Progenitor cell of endocrine pancreas (in vitro differentiated cells): ENCODE measurements at places on chromosomes 2 and 18.
A peak's percentile ranks its signal among the peaks of the same experiment; 100 is the strongest.

GRCh38 chr18:59846814-59847490 is 52.8 kb upstream of the PMAIP1 start:
- DNase-seq = no peak

DNA sequence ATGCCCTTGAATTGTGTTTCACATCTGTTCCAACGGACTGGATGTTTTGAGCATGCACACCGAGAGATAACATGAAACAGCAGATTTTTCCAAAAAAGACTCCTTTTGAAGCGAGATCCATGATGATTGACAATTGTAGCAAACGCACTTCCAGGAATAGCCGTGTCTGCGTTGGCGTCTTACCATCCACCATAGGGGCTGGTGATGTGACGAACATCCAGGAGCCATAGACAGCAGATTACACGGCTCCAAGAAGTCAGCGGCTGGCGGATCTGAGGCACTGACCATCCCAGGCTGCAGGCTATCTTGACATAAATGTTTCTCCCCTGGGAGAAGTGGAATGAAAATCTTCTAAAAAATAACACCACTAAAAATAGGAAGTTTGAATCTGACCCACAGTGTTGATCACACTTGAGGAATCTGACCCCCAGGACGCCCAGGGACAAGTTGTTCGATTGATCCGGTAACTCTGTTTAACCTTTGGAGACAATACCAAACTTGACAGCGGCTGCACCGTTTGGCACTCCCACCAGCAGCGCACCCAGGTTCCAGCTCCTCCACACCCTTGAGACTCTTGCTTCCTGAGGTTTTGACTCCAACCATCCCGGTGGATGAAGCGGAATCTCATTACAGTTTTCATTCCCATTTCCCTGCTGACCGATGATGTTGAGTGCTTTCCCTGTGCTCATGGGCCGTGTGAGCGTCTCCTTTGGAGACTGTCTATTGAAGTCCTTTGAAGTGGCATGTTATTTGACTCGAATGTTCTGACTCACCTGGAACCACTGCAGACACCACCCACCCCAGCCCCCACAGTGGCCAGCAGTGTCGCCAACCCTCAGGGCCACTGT is 140.0 kb upstream of the GPC1 start:
- DNase-seq = no peak

DNA sequence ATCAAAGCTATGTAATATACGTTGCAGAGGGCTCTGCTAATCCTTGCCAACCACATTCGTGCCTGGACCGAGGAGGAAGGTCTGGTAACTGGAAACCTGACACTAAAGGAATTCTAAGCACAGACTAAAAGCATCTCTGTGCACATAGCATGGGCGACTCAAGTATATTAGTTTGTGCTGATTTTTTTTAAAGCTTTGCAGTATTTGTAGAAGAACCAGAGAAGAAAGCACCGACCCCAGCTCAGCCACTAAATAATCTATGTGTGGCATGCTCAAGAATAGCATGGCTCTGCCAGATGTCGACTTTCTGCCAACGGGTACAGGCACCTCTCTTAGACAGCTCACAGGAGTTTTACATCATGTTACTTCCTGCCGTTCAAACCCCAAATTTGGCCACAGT is 73.2 kb upstream of the NRP2 start:
- DNase-seq = no peak

DNA sequence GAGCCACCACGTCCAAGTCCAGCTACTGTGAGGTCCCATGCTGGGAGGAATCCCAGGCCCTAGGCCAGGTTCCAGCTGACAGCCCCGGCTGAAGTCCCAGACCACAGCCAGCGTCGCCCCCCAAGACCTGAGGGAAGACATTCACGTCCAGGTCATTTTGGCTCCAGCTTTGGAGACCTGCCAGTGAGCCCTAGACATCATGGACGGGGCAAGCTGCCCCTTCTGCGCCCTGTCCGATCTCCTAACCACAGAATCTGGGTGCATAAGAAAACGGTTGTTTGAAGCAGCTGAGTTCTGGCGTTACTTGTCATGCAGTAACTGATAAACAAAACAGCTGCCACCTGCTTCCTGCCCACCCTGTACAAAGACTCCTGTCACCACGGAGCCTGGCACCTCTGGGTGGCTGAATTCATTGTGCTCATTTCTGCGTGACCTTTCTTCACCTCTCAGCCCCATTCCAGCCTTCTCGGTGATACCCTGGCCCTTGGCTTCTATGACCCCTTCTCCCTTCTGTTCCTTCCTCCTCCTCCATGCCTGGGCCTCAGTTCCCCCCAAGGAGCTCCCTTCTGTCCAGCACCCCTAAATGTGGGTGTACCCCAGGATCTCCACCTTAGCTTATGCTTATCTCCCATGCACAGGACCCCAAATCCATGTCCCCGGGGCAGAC is 72.6 kb upstream of the SMAD7 start:
- no peak for DNase-seq

DNA sequence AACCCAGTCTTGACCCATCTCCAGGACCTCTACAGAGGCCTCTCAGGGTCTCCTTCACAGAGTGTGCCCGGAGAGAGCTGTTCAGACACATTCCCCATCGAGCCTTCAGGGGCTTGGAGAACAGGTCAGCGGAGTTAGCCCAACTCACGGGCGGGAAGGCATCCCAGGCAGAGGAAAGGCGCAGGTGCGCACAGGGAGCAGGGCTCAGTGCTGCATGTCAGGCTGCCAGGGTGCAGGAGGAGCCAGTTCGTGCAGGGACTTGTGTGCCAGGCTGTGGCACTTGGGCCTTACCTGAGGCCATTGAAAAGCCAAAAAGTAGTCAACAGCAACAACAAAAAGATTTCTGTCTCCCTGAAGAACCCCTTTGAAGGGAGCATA is 104.0 kb downstream of the ITGB1BP1 start:
- DNase-seq = no peak

- no peak for DNase-seq
Measured at GRCh38 chr2:216690853-216691741, 4.3 kb downstream of the IGFBP5 start.

GRCh38 chr2:115603285-115603684 is 1160.8 kb downstream of the DPP10 start:
- no peak for DNase-seq

DNA sequence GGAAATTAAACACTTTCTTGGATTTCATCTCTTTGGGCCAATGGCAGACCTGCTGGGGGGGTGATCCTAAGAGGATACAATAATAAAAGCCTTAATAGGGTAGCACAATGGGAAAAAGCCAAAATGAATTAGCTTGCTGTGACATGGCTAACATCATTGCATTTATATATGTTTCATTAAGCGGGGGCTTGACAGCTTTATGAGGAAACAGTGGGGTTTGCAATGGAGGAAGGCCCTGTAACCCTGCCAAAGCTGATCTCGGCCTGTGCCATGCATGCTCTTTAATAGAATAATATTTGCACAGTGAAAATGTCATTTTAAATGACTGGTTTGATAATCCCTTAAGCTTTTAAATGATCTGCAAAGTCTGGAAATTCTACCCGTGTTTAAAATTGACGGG is 291.5 kb downstream of the SLC4A3 start:
- DNase-seq = no peak

DNA sequence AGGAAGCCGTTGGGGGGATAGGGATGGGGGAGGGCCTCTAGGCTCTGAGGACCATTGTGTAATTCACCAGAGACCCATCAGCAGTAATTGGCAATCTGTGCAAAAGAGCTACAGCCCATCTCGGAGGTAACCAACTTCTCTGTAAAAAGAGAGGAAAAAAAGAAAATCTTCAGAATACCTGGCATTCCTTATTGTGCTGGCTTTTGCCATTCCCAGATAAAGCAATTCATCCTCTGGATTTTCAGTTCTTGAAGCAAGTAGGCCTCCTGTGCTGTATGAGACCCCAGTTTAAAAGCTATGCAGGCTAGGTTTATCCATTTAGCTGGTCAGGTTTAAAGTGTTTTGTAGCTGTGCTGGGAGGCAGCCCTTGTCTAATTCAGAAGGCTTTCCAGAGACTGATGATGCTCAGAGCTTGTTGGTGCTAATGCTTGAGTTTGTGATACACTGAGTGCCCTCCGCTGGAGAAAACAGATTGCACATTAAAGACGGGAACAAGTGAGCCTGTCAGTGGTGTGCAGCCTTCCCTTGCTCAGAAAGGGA is at the start of gene LRRTM4:
LRRTM4 (minus strand) TSS at position 446 of the 540 bp plus-strand sequence.
- no peak for DNase-seq

DNA sequence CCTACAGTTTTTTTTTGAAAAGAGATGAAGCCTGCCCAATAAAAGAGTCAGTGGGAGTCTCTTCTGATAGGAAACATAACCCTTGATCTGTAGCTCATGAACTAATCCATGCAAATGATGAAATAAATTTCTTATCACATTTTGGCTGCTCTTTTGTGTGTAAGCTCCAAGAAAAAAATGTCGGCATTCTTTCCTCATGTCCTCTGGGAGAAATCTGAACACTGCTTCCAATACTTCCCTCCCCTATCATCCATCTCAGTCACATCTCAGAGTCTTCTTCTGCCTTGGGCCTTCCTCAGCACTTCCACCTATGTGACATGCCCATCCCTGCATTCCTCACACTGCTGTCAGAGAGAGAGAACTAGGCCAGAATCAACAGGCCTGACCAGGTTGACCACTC is 395.7 kb upstream of the ST6GAL2 start:
- no peak for DNase-seq

DNA sequence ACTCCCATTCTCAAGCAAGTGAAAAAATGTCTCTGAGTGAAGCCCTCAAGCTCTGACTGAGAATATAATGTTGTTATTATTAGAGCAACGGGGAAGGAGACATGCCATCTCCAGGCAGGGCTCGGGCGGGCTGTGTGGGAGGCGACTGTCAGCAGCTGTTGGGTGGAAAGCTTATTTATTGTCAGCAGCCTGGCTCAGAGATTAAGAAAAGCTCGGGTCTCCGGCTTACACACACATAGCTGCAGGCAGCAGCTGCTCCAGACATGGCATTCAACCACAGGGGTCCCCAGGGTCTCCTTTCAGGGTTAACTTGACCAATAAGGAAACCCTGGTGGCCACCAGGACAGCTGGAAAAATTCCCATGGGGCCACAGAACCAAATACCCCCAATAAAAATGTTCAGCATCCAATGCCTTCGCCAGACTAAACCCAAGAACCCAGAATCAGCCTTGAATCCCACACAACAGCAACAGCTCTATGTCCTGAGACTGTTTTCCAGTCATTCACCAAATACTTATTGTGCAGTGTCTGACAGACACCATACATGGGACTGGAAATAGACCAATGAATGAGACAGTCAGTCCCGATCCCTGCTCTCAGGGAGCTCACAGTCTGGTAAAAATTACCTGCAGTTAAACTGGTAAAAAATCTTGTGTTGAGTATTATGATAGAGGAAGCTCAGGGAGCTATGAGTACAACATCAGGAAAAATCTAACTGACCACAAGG is 70.5 kb upstream of the RTN4 start:
- no peak for DNase-seq

DNA sequence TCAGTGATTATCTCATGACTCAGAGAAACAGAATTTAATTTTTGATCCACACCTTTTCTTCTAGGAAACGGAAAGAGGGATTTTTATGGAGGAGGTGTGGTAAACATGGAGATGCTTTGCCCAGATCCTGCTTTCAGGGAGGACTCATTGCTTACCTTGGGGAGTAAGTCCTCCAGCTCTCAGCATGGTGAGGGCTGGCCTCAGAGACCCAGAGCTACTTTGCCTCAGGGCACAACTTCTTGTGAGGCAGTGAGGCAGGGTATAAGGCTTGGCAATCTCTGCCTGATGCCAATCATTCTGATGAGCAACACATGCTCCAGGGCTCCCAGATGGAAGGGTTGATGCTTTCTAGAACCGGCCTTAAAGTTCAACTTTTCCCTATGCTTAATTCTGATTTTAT is 189.9 kb upstream of the DCC start:
- no peak for DNase-seq

- DNase-seq = no peak
Measured at GRCh38 chr2:69642709-69643601, 584 bp downstream of the AAK1 start.

DNA sequence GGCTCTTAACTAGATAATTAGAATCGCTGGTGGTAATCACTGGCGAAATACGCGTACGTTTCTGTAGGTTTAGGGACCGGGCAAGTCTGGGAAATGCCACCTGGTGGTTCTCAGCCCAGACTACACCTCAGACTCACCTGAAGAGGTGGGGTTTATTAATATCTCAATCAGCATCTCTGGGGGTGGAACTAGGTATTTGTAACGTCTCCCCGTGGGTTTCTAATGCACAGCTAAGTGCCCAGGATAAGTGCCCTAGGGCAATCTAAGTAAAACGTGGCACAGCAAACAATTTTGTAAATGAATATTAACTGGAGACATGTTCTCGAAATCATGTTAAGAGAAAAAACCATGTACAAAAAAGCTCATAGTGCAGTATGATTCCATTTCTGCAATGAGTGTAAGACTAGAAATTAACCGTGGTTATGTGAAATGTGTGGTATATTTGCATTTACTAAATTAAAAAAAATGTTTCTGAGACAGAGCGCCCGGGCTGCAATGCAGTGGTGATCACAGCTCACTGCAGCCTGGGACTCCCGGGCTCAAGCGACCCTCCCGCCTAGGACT is 760 bp upstream of the CNOT11 start:
- peak; percentile 31 for DNase-seq

- DNase-seq = no peak
Measured at GRCh38 chr18:75546964-75547363, 119.5 kb upstream of the SMIM21 start.

DNA sequence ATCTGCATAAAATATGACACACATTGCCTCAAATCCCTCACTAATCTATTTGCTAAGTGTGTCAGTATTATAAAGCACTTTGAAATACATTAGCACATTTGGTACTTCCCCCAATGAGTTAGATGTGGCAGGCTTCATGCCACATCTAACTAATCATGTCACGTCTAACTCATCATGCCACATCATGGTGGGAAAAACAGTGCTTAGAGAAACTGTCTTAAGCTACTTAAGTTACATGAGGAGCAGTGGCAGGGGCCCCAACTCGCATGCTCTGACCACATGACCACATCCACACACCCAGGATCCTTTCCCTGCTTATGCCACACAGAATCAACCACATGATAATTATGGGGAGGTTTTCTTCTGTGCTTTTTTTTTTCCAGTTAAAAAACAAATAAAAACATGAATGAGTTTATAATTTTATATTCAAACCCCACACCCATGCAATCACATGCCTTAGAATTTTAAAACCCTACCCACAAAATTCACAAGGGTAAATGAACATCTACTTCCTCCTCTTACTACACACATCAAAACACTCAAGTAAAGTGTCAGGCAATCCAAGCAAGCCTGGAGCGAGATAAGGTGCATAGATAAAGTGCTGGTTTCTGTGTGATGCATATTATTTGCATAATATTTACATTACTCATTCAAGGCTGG is 1.6 kb downstream of the ABCA12 start:
- DNase-seq = no peak

DNA sequence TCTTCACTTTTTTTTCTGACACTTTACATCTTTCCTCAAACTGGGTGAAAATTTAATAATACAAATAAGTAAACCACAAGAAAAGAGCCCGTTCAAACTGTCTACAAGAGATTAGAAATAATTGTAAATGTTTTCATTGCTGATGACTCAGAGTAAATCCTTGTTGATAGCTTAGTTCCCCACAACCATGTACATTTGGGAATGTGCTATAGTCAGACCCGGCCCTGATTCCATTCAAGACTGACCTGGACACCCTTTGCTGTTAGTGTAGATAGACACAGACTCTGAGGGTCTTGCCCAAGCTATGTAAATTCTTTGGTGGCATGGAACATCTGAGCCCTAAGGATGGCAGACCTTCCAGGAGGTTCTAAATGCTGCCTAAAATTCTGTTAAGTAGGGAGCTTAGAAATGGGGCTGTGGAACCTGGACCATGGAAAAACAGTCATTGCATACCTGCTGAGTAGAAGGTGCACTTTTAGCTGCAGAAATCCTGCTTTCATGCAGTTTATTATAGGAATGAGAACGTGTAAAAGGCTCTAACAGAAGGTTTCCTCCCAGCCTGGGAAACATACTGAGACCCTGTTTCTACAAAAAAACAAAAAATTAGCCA is 3.7 kb downstream of the MALT1 start:
- no peak for DNase-seq
